CD4-positive, alpha-beta T cell treated with Interleukin-6 at 100 ng/mL for 8 hours (primary cell): ENCODE measurements at places on chromosomes 7 and 10.

GRCh38 chr10:34377833-34378232 is 437.3 kb downstream of the PARD3 start:
- DNase-seq, result no peak

DNA sequence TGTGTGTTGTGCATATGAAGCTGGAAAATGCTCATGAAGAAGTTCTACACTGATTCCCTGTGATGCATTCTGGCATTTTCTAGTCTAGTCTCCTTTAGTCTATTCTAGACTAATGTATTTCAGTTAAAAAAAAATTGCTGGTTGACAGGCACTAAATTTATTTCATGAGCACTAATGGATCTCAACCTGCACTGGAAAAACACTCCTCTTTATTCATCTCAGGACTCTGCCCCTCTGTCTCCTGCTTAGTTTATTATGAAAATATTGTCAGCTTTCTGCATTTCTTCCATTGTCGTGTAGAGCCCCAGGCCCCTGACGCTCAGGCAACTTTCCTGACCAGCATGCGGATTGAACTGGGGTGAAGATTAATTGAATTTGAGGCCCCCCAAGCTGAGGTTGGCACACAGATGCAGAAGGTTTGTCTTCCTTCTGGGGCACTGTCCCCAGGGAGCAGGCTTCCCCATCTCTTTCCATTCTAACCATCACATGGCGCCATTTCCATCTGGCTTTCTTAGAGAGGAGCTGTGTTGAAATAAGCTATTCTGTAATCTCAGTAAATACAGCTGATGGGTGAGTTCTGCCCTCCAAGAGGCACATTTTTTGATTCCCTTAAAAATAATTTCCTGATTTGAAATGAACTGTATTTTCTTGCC is 128.7 kb downstream of the INSYN2A start:
- no peak for DNase-seq

DNA sequence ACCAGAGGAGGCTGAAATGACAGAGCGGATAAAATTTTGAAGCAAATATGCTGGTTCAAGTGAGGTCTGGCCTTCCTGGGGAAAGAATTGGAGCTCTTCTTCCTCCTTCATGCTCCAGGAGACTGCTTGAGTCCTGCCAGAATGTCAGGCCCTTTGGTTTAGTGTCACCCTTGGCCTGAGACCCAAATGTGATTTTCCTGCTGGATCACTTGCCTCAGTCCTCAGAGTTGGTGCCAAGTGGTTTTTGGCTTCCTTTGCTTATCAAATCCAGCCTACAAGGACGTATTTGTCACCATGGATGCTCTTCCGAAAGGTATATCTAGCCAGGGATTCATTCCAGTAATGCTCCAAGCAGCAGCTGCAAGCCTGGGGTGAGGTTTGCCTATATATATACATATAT is 118.4 kb downstream of the PLPP4 start:
- DNase-seq, result no peak

GRCh38 chr7:3559278-3559677 is 258.2 kb downstream of the SDK1 start:
- DNase-seq, result no peak

- no peak for DNase-seq
These were observed 155.2 kb upstream of the TPK1 start for GRCh38 chr7:144991041-144991440.

GRCh38 chr10:74645692-74646091 is 180.7 kb upstream of the KAT6B start:
- DNase-seq, result no peak

DNA sequence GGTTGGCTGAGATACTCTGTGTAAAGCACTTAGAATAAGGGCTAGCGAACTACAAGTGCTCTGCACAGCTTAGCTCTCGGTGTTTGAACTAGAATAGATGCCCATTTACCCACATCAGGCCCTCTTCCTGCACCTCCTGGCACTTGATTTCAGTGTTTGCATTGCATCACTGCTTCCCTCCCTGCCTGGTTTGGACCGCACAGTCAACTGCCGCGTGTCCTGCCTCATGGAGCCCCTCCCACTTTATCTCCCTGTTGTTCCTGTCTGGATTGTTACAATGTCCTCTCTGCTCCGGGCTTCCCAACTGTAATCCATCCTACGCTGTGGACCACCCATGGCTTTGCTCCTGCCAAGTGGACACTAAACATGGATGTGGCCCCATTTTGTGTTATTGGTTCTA is 2.3 kb downstream of the FAM107B start:
- DNase-seq, result no peak

GRCh38 chr10:21195252-21195651 is 298.1 kb upstream of the NEBL start:
- DNase-seq, result no peak

- no peak for DNase-seq
These were observed at the start of gene TRPV6 for GRCh38 chr7:142885311-142886230. TRPV6 (minus strand) TSS chr7:142885745.

GRCh38 chr10:85993840-85994507 is 372.6 kb downstream of the GRID1 start:
- DNase-seq, result no peak

- DNase-seq, result no peak
These were observed 280.3 kb upstream of the PODXL start for GRCh38 chr7:131836733-131837132.

GRCh38 chr10:60479305-60480020 is 89.8 kb upstream of the ANK3 start:
- no peak for DNase-seq

DNA sequence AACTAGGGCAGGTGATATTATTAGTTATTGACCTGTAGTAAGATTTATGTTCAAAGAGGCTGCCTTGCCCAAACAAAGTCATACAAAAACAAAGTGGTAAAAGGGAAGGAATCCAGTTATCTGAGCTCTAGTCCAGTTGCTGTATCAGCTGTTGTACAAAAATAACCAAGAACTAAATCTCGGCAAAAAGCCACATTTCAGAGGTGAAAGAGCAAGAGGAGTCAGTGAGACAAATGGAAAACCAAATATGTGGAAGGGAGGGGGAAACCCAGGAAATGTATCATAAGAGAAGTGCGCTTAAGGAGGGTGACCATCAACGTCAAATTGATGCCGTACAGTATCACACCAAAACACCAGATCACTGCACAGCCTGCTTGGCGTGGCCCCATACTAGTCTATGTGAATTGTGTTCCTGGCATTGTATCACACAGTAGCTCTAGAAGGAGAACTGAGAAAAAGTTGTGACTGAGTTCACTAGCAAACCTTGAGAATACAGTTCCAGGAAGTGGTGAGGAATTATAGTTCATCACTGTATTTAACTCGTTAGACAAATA is 6.4 kb downstream of the AGBL3 start:
- DNase-seq, result no peak

DNA sequence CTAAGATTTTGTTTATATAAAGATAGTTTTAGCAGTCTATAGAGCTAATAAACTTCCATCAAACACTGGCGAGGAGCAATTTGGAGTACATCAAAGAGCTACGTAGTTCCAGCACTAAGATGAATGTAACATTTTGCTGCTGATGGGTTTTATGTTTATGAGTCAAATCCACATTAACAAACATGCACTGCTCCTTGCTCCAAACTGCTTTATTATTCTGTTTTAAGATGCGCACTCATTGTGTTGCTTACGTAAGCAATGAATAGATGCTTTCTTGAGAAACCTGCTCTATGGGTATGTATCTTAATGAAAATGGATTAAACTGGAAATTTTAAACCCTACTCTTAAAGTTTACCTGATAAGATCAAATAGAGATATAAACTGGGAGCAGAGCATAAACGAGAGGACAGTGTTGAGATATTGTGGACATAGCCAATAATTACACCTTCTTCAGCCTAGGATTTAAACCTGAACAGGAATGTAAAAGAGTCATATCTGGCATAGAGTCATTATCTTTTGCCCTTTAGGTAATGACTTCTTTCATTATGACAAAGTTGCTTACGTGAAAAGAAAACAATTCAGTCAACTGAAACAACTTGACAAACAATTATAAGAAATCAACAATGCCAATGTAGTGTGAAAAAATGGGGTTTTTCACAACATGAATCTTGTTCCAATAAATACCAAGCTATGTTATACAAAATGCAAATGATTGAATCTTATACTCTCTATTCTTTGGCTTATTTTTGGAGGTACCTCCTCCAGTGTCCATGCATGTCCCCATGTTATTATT is 153.5 kb upstream of the MTPN start:
- DNase-seq, result no peak

- no peak for DNase-seq
These were observed 142.4 kb upstream of the PRR15 start for GRCh38 chr7:29421010-29421956.

- no peak for DNase-seq
These were observed 4.8 kb upstream of the DNAAF5 start for GRCh38 chr7:721619-722248.

- DNase-seq, result no peak
These were observed 9.4 kb upstream of the FAM170B start for GRCh38 chr10:49143249-49143648.

- no peak for DNase-seq
These were observed 93.3 kb downstream of the CHST15 start for GRCh38 chr10:123999956-124000615.

- no peak for DNase-seq
These were observed 336.4 kb downstream of the NRG3 start for GRCh38 chr10:82211346-82211745.

GRCh38 chr10:97768322-97769315 is 3.2 kb downstream of the SFRP5 start:
- no peak for DNase-seq

DNA sequence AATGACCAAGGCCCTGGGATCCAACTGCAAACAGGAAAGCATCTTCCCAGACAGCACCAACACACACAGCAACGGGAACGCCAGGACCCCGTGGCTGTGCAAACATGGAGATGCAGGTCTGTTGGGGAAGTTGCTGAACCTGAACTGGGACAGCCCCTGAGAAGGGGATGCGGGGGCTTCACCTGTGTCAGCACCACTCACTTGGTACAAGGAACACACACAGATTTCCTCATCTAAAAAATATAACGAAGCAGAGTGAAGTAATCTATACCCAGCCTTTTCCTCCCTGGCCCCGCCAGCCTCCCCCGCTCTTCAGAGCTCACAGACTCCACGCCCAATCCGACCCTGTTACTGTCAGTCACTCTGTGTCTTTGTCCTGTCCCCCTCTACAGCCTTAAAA is 93.0 kb downstream of the PTPRN2 start:
- DNase-seq, result no peak

DNA sequence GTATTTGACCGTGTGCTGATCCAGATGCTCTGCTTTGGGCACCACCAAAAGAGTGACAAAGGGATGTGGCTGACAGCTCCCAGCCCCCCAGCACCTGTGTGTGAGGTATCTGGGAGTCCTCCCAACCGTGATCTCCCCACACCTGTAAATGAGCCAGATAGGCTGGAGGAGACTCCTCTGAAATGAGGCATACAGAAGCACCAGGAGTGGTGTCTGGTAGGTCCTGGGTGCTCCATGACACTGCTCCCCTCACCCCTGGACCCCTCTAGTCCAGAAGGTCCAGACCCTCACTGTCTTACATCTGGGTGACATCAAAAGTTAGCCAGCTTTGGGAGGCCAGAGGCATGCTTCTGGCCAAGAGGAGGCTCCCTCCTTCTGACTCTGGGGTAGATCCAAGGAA is 20.0 kb upstream of the DRGX start:
- no peak for DNase-seq

DNA sequence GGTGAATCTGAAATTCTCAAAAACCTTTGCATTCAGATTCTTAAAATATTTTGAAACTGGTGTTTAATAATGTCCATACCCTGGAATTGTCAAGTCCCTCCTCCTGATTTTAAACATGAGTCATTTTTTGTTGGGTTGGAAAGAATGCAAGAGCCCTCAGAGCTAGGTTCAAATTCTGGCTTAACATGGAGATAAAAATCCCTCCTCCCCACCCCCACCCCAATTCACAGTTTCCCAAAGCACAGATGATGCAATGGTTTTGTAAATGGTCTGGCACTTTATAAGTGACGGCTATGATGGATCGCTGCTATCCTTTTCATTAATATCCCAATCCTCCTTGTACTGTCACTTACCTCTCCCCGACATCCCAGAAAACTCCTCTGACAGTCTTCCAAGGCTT is 332.8 kb downstream of the PLXNA4 start:
- no peak for DNase-seq
